HT-29 (cell line): ENCODE measurements at places on chromosomes 2 and 18. TPM values are rescaled to one million over a fixed set of nuclear protein-coding genes. Genes with fewer than 3 reads are reported as not detected.

DNA sequence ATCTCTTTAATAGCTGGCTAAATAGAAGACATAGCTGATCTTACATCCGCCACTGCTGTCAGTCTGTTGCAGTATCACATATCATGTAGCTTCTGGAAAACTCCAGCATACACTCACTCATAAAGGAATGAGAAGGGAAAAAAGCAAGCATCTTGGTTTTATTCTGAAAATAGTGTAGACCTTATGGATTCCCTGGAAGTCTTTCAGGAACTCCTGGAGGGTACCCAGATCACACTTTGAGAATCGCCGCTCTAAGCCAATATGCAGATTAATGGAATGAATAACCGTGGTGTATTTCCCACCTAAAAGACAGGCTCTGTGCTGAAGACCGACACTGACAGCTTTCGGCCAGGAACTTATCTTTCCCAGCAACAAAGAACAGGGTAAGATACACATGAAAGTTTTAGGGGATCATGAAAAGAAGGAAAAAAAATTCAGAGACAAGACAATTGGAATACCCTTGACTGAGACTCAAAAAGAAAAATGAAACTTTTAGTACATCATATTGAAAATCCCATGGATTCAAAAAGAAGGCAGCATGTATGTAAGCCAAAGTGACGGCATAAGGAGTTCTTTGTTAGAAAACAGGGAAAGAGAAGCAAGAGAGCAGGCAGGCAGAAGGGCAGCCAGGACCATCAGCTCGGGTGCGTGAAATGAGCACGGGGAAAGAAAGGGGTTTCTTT lies 56.4 kb upstream of the SEC11C start:
- no peak for DNase-seq

DNA sequence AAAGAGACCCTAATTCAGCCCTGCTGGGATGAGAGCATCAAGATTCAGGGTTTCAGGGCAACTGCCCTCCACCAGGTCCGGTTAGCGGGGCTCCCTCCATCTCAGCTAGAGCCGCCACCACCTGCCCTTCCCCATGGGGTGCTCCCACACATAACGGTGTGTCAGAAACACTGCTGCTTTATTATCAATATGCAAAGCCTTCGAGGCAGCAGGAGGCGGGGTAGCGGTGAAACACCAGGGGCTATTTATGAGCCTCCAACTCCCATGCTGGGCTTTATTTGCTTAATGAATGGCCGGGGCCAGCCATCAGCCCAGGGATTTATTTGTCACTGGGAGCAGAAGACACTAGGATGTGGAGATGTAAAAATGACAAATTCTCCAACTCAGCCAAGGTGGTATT lies 109.8 kb downstream of the GALNT14 start:
- no peak for DNase-seq

DNA sequence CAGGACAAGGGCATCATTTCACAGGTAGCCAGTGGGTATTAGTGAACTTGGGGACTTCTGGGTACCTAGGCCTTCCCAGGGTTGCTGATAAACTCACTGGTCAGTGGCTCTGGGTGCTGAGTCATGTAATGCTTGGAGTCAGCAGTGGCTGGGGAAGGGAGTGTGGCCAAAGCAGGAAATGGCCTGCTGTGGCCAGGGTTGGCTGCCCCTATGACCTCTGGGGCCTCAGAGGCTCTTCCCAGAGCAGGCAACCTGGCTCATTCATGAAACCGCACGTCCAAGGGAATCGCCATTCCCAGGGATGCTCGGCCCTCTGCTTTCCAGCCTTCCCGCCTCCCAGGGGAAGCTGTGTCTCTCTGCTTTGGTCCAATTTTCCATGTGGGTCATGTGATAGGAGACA lies 294.9 kb downstream of the DYSF start:
- DNase-seq, result no peak

GRCh38 chr2:20490300-20491181 lies 43.7 kb downstream of the RHOB start:
- no peak for DNase-seq

DNA sequence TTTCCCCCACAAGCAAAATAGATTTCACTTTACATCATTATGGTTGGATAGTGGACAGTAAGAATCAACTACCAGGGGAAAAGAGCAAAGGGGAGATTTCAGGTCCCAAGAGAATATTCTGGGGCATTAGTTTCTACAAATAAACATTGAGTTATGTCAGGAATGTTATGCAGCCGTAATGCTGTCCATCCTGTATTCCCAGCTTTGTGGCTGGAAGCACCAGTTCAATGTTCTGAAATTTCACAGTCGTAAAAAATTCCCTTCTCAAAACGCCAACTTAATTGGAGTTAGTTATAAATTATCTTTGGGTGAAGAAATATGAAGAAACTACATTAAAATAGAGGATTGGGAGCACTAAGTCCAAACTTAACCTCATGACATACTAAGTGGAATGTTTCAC lies 141.5 kb upstream of the FIGN start:
- DNase-seq, result no peak

- no peak for DNase-seq
These were observed 50.1 kb downstream of the CIB4 start for GRCh38 chr2:26590980-26591618.

GRCh38 chr2:80489717-80490116 lies 185.2 kb upstream of the LRRTM1 start:
- DNase-seq, result no peak

PRSS56 gene
- total RNA-seq, result not detected in 2 replicates

TTN gene
- total RNA-seq, result under 0.01 TPM in 2 replicates

PROC gene
- total RNA-seq, result 0.74 and 1.3 TPM in 2 replicates

EML6 gene
- total RNA-seq, result 3.0 and 3.1 TPM in 2 replicates

ACTR2 gene
- 32.8 and 33.6 TPM in 2 replicates for total RNA-seq

LRRC30 gene
- total RNA-seq, result not detected in 2 replicates
